Amniotic stem cell (primary cell): ENCODE measurements at places on chromosomes 12 and 14.

DNA sequence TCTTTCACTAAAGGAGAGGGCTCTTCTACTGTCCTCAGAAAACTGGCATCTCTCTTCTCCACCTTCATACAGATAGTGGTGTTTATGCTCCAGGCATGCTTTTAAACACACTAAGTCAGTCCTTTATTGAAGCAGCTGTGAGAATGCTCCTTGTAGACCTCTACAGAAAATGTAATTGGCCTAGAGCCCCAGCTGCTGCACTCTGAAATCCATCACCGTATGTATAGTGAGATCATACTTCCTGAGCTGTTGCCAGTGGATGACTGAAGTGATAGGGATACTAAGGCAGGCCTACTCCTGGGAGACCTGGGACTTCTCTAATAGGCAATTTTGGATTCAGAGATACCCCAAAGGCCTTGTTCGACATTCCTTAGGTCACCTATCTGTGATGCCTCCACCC lies 535.4 kb downstream of the RPS29 start:
- no peak for DNase-seq

- DNase-seq, result no peak
These were observed 108.0 kb downstream of the PPM1A start for GRCh38 chr14:60356906-60357550.

DNA sequence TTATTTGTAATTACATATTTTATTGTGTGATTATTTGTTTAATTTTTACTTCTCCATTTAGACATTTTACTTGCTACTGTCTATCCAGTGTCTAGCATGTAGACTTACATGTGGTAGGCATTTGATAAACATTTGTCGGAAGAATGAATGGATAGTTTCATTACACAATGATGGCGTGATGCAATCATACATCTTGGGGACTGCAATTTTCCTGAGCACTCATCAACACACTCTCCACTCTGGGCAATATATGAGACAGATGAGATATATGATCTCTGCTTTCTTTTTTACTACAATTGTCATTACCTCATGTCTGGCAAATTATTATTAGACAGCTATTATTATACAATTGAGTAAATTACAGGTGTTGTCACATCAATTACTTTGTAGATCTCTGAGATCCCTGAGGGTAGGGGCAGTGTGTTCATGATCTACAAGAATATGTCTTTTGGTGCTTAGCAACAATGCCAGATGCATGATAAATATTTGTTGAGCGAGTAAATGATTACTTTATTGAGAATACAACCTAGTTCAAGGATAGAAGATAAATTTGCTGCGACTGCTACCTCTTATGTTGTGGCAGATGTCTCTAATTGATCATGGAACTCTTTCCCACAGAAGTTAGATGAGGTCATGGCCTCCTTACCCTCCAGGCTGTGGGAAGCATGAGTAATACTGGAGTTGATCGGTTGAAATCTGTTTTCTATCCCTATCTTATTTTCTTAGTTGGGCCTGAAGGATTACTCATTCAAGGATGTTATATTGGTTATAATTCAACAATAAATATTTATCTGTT lies 416.0 kb downstream of the LRIG3 start:
- no peak for DNase-seq

DNA sequence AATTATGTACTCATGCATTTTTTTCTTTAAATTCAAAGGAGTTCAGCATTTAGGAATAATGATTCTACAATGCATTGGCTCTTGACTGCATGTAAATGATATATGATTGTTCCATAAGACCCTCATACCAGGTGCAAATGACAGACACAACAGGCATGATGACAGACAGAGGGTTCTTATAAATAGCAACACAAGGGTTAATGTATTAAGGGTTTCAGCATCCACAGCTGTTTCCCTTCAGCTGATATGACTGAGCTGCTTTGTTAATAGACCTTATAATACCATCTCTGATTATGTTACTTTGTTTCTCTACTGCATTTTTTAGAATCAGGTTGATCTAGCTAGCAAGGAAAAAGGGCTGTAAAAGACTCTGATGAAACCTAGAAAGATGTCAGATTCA lies 90.8 kb upstream of the TMTC2 start:
- no peak for DNase-seq

DNA sequence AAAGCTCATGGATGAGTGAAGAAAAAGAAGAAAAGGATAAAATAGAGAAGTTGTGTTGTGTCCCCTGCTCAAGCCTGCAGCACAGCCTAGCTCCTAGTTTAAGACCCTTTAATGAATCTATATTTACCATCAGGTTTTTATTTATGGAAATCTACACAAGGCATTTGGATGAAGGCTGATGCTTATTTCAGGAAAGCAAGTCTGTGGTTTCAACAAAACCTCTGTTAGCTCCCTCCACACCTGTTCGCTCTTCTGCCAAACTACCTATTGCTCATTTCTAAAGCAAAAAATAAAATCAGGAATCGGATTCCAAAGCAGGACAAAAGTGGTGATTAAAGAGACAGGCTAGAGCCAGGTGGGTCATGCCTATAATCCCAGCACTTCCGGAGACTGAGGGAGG lies 18.9 kb upstream of the MAP3K9 start:
- no peak for DNase-seq

DNA sequence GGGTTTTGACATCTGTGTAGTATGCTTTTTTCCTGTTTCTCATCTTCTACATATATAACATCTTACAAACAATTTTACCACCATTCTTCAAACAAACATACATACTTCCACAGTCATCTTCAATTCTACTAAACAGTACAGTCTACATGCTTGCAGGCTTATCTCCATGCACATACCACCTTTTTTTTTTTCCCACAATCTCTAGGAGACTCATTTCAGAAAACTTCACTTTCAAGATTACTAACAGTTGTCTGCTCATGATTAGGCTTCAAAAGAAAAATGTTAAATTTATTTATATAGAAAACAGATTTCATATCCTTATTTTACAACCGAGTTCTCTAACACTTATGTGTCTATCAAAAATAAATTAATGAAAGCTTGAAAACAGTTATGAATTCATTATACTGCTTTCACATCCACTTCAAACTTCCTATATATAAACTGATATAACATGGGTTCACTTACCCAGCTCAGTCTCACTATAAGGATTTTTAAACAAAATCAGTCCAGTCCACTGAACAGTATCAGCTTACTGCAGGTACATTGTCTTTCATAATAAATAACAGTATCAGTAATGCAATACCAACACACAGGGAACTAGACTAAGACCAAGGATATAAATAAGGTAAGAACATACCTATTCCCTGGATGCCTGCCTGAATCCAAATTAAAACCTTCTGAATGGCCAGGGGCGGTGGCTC lies 42.5 kb downstream of the LRP6 start:
- DNase-seq, result no peak

GRCh38 chr12:99911967-99912366 lies 72.8 kb downstream of the ANKS1B start:
- no peak for DNase-seq

GRCh38 chr12:45669792-45670191 lies 59.7 kb upstream of the ARID2 start:
- no peak for DNase-seq

DNA sequence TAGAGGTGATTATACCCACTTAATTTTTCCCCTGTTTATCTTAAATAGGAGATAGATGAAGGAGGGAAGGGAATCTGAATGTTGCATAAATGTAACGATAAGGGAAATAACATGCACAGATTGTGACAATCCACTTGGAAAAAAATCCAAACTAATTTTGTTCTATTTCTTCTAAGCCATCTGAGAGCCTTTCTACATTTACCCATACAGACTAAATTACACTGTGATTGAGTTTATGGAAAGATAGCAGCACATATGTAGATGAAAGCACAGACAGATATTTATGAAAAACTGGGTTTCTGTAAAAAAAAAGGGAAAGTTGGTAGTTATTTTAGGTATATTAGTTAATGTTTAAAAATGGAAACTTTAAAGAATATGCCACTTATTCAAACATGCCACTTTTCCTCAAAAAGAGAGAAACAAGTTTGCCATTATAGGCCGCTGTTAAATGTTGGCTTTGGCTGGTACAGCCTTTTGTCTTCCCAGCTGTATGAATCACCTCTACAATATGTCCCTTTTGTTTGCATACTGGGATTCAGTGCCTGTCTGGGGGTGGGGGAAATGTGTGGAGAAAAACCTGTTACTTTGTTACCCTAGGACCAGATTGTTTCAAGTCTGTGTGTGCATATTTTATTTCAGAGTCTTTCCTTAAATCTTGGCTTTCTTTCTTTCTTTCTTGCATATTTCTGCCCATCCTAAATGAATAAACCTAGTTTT lies 470.2 kb upstream of the LMO3 start:
- DNase-seq, result no peak

DNA sequence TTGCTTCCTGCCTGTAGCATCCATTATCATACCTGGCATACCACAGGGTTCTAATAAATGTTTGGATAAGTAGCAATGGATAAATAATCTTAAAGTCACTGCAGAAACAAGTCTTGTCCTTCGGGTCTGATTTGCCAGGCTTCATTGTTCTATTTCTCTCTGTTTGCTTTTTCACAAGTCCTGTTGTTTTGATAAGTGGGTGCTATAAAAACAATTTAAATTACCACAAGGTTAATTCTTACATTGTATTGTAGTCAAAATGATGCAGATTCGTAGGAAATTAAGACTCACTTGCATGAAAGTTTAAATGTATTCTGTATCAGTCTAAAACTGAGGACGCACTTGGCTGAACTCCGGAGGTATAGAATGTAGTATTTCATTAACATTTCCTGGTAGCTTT lies 429.9 kb downstream of the NELL2 start:
- DNase-seq, result no peak

GRCh38 chr14:89138846-89139245 lies 278.2 kb downstream of the FOXN3 start:
- DNase-seq, result no peak

- peak; percentile 40 for DNase-seq
These were observed 55.1 kb downstream of the MED13L start for GRCh38 chr12:116222358-116222757.

DNA sequence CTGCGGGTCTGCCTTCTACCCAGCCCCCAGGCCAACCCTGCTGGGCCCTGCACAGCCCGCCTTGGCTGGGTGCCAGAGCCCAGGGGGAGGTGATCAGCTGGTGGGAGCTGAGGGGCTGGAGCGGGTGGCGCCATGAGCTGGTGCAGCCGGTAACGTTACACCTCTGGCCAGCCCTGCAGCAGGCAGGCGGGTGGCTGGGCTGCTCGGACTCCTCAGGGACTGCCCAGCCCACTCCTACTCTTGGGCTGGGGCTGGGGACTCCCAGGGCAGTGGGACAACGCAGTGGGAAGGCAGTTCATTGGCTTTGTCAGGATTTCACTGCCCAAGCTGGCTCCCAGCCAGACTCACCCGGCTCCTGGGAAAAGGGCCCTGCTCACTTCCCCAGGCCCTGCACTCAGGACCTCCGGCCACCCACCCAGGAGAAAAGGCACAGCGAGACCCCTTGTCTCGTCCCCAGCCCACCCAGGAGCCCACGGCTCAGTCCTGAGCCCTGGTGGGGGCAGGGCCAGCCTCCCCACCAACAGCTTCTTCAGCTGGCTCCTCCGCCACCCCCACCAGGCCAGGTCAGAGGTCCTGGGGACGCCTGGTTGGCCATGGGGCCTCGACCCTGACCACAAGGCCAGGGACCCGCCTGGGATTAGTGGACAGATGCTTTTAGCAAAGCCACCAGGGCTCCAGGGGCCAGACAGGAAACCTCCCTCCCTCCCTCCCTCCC lies 1.0 kb downstream of the PGF start:
- DNase-seq, result no peak
